Bronchial smooth muscle cell (primary cell): ENCODE measurements at places on chromosomes 2 and 18. TPM values are rescaled to one million over a fixed set of nuclear protein-coding genes. Genes with fewer than 3 reads are reported as not detected.

Gene PID1
- 38.8 and 47.7 TPM in 2 replicates for total RNA-seq

Gene DPP4
- 41.4 and 48.4 TPM in 2 replicates for total RNA-seq

Gene COLEC11
- not detected in 2 replicates for total RNA-seq

Gene ZNF804A
- 0.86 and 4.7 TPM in 2 replicates for total RNA-seq

Gene RBKS
- total RNA-seq = 2.7 and 3.9 TPM in 2 replicates

Gene SPP2
- total RNA-seq = 0.16 TPM in 1 of 2 replicates, not detected in the other

Gene HOXD11
- total RNA-seq = not detected in 2 replicates

Gene HOXD10
- total RNA-seq = not detected in 2 replicates

Gene CD8B2
- total RNA-seq = not detected in 2 replicates

Gene TTN
- total RNA-seq = under 0.01 and 0.47 TPM in 2 replicates

Gene RNMT
- 10.8 and 17.8 TPM in 2 replicates for total RNA-seq

Gene ANKRD36
- 15.9 and 41.6 TPM in 2 replicates for total RNA-seq

Gene LYG1
- 0.16 and 0.34 TPM in 2 replicates for total RNA-seq

Gene LAMA3
- total RNA-seq = 4.9 and 11.2 TPM in 2 replicates

Gene ABCB11
- total RNA-seq = under 0.01 and 0.26 TPM in 2 replicates

Gene ZNF892
- 4.2 and 4.4 TPM in 2 replicates for total RNA-seq

Gene IL18RAP
- total RNA-seq = not detected in 2 replicates

Gene AMER3
- total RNA-seq = under 0.01 TPM in 1 of 2 replicates, not detected in the other

Gene IGFBP5
- total RNA-seq = 213 and 793 TPM in 2 replicates

Gene SRD5A2
- not detected in 2 replicates for total RNA-seq

Gene ACTG2
- 0.60 and 0.95 TPM in 2 replicates for total RNA-seq

Gene RAD51AP2
- not detected in 2 replicates for total RNA-seq

Gene IL18R1
- 1.0 and 1.3 TPM in 2 replicates for total RNA-seq

Gene CDH19
- total RNA-seq = under 0.01 TPM in 1 of 2 replicates, not detected in the other

Gene DLX1
- 1.4 TPM in 2 replicates for total RNA-seq

Gene CTAGE1
- not detected in 2 replicates for total RNA-seq

Gene ADD2
- total RNA-seq = not detected in 2 replicates

Gene GYPC
- 93.3 and 148 TPM in 2 replicates for total RNA-seq

Gene HOXD4
- not detected in 2 replicates for total RNA-seq

Gene FZD7
- 30.3 and 71.2 TPM in 2 replicates for total RNA-seq

Gene GPR39
- total RNA-seq = 0.86 and 1.4 TPM in 2 replicates

Gene MC5R
- total RNA-seq = not detected in 2 replicates

Gene C2orf66
- under 0.01 TPM in 1 of 2 replicates, not detected in the other for total RNA-seq

Gene SLC4A5
- total RNA-seq = 0.16 and 0.26 TPM in 2 replicates
